ENCODE measurements at places on chromosomes 1 and 21.

DNA sequence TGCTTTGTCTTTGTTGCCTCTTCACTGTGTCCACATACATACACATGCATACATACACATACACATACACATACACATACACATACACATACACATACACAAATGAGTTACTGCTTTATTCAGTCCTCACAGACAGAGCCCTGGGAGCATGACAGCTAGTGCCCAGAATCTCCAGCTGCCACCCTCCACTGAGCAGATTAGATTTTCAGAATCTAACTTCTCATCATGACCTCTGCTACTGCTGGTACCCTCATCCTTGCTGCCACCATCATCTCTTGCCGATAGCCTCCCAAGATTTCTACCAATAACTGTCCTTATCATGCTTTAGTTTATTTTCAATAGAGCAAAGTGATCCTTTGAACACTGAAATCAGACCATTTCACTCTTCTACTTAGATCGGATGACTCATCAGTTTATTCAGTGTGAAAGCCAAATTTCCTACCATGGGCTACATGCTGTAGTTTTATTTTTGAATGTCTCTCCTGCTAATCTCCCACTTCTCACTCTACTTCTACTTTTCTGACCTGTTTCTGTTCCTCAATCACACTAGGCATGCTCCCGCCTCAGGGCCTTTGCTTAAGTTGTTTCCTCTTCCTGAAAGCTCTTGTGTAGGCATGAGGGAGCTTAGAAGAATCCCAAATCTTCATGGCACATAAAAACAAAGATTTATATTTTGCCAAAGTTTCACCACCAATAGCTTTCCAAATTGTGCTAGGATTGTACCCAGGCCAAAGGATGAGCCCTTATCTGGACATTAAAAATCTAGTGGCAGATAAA lies 43.0 kb downstream of the ATP6V1G3 start:
- peak; percentile 79 for ATAC-seq

DNA sequence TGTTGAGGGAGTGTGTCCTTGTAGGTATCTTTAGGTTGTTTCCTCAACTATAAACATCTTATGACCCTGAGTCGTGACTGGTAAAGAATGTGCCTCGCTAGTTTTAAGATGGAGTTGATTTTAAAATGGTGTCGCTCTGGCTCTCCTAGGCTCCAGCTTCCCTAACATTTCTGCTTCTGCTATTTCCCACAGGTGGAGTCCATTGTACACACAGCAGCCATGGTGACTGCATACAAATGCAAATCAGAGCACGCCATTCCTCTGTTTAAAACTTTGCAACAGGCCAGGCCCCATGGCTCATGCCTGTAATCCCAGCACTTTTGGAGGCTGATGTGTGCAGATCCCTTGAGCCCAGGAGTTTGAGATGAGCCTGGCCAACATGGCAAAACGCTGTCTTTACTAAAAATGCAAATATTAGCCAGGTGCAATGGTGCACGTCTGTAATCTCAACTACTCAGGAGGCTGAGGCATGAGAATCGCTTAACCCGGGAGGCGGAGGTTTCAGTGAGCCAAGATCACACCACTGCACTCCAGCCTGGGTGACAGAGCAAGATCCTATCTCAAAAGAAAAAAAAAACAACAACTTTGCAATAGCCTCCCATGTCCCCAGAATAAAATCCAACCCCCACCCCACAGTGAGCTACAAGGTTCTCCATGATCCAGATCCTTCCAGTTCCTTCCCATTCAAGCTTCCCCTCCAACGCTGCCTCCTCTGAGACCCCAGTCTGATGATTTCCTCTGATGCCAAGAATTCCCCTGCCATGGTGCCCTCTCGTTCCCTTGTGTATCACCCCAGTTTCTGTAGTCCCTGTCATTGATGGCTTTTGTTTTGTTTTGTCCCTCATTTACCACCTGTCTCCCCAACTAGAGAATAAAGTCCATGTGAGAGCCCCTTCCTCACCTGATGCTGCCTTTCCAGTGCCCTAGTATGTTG lies 36.9 kb upstream of the KLHDC7A start:
- ATAC-seq, result no peak

- no peak for ATAC-seq
These were observed 25.7 kb downstream of the ZBTB18 start for GRCh38 chr1:244076740-244077139.

DNA sequence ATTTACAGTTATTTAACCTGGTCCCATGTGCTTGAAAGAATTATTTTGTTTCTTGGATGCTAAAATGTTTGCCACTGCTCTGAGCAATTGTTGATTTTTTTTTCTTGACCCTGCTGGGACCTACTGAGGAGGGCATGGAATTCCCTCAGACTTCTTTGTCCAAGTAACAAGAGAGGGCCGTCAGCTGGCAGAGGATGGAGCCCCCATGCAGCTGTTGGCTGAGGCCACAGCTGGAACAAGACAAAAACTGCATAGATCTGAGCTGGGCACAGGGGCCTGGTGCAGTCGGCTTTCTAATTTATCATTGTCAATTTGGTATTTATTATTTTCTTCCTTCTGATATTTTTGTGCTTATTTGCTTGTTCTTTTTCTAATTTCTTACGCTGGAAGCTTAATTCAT lies 39.6 kb upstream of the ABCG1 start:
- ATAC-seq, result no peak

DNA sequence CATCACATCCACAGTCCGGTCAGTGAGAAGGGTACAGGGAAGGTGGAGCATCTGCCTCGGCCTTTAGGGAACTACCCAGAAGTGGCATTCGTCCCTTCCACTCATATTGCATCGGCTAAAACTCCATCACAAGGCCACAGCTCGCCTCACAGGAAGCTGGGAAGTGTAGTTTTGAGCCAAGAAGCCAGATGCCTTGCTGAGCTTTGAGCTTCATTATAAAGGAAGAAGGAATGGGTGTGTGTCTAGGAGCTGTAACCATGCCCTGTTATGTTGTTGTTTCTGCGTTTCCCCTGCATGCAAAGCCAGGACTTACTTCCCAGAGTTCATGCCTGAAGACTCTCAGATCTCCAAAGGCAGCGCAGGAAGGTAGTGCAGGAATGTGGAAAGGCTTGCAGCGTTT lies 61.1 kb downstream of the OPTC start:
- no peak for ATAC-seq

DNA sequence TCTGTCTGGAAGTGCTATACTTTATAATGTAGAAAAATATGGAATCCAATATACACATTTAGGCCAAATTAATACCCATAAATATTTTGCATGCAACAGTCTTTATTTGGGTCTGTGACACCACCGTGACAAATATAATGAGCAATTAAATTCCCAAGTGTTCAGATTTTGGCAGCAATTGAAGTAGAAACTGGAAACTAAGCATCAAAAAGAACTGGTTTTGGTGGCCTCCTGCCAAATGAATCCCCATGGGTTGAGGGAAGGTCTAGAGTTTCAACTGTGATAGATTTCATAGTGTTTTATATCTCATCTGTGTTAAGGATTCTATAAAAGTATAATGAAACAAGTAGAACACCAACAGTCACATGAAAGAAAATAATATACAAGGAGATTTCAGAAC lies 88.4 kb downstream of the DPYD start:
- ATAC-seq, result no peak

- ATAC-seq, result no peak
These were observed 24.3 kb upstream of the LELP1 start for GRCh38 chr1:153178922-153179321.

DNA sequence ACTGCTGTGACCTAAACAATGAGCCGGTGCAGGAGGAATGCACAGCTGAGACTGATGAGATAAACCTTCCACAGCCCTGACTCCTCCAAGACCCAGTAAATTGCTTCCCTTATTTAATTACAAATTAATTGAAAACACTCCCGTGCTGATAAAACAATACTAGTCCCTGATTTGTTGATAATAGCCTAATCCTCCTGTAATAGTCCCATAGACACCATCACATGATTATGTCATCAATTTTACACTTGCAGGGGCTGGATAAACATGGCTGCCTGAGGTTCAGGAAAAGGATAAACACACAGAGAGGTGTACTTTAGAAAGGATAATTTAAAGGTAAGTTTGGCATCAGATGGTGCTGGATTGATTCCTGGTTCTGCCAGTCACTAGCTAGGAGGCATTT lies 84.6 kb upstream of the SPAG17 start:
- no peak for ATAC-seq

Data from activated CD4-positive, CD25-positive, alpha-beta regulatory T cell treated with anti-CD3 and anti-CD28 coated beads, Interleukin-2, amount 50 U/mL, for 24 hours (primary cell).